Activated naive CD4-positive, alpha-beta T cell (primary cell): ENCODE measurements at places on chromosomes 12 and 14.

DNA sequence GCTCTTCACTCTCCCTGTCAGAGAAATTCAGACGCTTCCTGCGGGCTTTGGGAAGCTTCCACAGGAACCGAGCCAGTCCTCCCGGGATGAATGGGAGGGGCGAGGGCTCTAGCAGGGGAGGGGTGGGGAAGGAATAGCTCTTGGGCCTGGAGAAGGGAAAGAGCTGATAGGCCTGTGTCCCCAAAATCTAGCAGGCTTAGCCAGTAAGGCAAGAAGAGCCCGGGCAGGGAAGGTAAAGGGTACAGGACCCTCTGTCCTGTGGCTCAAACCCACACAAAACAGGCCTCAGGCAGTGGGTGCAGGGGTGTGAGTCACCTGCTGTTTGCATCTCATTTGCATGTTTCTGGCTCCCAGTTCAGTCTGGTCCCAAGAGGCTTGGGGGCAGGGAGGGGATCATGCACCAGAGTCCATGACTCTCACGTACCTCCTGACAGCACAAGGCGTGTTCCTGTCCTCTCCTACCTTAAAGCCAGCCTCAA, 8.7 kb upstream of the SMUG1 start:
- DNase-seq: no peak

- DNase-seq: no peak
These were observed 18.6 kb downstream of the DUSP6 start for GRCh38 chr12:89333564-89334252.

DNA sequence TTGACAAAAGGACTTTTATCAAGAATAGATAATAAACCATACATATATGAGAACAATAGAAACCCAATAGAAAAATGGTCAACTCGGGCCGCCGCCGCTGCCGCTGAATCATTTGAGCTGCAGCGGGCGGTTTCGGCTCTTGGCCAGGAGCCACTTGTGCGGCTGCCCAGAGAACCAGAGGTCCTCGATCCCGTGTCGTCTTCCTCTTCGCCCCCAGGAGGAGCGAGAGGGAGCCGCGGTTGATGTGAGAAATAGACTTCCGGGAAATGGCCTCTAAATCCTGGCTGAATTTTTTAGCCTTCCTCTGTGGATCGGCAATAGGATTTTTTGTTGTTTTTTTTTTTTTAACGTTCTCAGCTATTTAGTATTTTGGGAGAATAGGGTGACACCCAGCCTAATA, 44.8 kb downstream of the CPSF6 start:
- DNase-seq: no peak

GRCh38 chr12:127760996-127761395, 506.0 kb upstream of the TMEM132C start:
- no peak for DNase-seq

DNA sequence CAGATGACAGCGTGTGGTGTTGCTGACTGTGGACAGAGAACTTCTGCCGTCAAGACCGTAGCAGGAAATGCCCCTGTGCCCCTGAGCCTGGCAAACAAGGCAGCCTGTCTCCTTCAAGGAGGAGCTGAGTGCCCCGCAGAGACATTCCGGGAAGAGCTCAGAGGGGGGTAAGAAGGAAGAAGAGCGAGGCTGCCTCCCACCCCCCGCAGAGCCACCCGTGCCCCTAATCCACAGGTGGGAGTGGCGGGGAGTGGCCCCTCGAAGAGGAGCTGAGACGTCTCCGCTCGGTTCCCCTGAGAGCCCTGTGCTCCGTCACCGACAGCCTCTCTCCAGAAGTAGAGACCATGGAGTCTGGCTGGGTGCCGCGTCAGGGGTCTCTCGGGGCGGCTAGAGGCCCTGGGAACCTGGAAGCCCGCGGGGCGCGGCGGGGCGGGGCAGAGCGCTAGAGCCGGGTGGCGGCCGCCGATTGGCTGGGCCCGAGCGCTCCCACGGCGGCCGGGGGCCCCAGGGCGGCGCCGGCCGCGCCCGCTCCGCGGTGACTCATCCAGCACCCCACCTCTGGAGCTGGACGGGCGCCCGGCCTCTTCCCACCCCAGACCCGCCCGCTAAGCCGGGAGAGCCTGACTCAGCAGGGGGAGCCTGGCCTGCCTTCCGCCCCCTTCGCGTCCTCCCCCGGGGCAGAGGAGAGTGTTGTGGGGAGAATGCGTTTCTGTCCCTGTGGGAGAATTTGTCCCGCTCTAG, 25.2 kb upstream of the KRT78 start:
- DNase-seq: peak; percentile 19

- DNase-seq: no peak
These were observed 127.3 kb downstream of the ATP23 start for GRCh38 chr12:58068706-58069105.

DNA sequence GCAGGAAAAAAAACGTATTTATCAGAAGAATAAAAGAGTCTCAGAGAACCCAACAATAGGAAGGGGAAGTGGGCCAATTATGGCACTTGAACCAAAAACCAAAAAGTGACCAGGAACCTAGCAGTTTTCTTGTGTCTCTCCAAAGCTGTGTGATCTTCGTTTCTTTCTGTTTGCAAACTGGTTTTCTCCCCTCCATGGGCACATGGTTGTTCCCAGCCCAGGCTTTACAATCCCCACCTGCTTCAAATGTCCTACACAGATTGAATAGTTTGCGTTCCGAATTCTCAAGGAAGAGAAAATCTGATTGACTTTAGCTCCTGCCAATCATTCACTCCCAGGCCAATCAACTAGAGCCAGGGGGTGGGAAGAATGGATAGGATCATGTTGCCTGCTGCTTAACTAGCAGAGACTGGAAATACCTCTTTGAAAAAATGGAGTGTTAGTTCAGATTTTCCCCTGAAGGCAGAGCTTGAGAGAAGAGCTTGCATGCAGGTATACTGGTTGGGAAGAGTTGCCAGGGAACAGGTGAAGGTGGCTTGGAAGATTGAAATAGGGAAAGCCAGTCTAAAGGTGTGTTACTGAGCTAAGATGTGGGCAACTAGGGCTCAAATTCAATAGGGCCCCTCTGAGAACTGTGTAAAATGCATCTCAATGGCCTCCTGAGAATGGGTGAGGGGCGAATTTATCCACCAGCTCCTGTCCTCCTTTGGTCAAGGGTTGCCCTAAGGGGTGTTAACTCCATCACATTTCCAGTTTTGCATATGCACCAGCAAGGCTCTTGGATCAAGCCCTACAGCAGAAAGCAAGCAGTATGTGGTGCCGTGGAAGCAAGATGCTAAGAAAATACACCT, 106.4 kb upstream of the SRRM4 start:
- DNase-seq: no peak

GRCh38 chr14:99685151-99685591, 1.1 kb downstream of the CYP46A1 start:
- DNase-seq: no peak

GRCh38 chr12:54301428-54302048, 723 bp upstream of the NFE2 start:
- DNase-seq: no peak

DNA sequence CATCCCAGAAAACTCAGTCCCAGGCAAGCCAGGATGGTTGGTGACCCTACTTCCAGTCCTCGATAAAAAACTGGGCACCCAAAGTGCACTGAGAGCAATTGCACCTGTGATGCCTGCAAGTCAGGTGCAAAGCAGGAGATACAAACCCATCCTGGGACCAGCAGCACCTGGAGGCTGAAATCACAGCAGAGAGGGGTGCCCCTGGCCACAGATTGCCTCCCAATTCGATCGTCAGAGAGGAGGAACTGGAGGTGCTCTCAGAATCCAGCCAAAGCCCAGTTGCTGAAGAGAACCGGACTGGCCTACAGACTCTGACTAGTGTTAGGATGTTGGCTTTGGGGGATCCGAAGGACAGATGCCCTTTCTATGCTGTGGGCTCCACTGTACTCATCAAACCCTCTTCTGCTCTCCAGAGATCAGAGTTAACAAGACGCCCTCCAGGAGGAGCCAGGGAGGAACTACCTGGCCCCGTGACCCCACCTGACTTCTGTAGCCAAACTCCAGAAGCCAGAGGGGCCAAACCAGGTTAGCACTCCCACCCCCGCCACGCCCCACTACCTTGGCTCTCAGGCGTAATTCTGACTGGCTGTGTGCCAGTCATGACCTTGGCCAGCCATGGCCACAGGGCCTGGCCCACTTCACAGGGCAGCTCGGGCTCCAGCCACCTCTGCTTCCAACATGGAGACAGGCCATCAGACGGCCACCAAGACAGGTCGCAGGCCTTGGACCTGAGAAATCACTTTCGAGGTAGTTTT, 284.5 kb upstream of the RTL1 start:
- no peak for DNase-seq

DNA sequence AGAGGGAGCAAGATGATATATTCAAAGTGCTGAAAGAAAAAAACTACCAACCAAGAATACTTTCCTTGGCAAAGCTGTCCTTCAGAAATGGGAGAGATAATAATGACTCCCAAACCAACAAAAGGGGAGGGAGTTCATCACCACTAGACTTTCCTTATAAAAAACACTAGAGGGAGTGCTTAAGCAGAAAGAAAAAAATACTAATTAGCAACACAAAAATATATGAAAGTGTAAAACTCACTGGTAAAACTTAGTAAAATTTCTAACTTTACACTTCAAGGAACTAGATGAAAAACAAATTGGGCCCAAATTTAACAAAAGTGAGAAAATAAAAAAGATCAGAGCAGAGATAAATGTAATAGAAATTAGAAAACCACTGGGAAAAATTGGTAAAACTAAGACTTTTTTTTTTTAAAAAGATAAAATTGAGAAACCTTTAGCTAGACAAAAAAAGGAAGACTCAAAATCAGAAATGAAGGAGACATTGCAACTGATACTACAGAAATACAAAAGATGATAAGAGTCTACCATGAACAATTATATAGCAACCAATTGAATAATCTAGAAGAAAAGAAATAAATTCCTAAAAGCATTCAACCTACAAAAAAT, 60.4 kb upstream of the FAR2 start:
- DNase-seq: no peak

DNA sequence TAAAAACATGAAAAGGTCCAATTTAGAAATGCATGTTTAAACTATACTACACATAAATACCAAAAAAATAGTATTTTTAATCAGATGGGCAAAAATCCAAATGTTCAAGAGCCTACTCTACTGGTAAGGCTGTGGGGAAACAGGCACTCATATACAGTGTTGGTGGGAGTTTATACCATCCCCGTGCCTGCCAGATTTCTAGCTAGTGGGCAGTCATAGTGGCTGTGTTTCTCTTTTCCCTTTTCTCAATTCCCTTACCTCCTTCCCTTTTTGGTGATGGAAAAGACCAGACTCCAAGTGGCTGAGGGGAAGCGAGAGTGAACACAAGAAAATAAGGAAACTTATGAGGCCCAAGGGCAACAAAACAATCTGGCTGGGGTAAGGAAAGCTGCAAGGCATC, 14.7 kb downstream of the ZNF641 start:
- no peak for DNase-seq

DNA sequence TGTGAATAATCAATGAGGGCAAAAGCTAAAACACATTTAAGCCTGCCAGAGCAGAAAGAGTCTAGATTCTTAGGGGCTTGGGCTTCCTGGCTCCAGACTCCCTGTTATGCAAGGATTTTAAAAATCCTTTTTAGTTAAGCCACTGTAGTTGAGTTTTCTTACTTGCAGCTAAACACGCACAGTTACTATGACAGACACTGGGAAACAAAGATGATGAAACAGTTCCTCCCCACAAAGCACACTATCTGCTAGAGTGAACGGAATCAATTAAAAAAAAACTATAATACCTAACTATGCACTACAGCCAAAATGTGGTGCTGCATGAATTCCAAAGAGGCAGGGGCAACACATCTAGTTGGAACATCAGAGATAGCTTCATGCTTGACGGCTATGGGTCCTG, 28.2 kb downstream of the RPS6KA5 start:
- no peak for DNase-seq

DNA sequence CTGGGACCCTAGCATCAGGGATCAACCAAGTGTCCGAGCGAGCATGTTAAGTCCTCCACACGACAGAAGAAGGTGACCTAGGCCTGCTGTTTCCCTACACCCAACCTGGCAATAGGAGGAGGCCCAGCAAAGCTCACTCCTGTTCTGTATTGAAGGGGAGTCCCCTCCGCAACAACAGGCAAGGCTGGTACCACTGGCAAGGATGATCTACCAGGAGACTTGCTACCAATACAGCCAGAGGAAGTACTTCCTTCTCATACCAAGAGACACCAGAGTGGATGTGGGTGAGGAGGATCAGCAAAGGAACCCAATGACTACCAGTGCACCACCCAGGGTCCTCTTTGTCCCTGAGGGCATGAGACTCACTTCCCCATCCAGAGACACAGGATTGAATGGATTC, 4.9 kb downstream of the KLRC1 start:
- no peak for DNase-seq

GRCh38 chr14:73241481-73242165, 4.3 kb downstream of the PAPLN start:
- DNase-seq: no peak

DNA sequence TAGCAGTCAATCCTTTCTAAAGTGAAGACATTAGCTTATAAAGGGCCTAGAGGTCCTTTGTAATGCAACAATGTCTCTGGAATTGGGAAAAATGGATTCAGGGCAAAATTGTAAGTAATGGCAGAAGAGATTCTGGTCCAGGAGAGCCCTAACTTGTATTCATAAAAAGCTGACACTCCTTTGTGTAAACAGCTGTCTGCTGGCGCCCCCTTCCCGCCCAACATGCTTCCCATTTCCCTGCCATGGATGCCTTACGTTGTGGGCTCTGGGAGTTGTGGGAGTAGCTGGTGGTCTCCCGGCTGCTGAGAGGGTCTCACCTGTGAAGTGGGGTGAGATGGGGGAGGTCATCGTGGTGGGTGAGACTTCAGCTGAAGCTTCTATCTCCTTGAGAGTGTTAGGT, 2.3 kb downstream of the ACRBP start:
- no peak for DNase-seq

DNA sequence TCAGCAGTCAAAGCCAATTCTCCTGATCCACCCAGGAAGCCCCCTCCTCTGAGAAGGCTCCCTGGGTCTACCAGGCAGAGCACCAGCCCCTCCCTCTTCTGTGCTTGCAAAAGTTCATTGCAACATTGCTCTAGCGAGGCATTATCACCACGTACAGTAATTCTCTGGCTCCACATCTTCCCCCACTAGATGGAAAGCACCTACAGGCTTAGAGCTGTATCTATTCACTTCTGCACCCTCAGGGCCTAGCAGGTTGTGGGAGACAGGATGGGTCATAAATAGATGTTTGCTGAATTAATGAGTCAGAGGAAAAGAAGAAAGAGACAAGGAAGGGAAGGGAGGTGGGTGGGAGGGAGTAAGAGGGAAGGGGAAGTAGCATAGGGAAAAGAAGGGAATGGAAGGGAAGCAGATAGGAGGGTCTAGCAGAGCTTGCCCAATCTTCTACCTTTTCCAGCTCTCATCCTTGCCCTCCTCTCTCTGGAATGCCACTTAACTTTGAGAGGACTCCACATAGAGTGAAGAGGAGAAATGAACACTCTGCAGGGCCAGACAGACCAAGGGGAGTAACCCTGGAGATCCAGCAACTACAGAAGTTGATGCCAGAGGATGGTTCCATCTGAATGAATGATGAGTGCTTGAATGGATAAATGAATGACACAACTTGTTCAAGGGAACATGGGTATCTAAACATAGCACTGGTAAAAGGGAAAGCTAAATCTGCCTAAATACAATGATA, 42.0 kb upstream of the NT5DC3 start:
- DNase-seq: no peak

- DNase-seq: no peak
These were observed 36.3 kb downstream of the IQSEC3 start for GRCh38 chr12:102879-103168.

- no peak for DNase-seq
These were observed 1.4 kb downstream of the RIMBP2 start for GRCh38 chr12:130714591-130715149.

- no peak for DNase-seq
These were observed at the start of gene GLT1D1 for GRCh38 chr12:128852885-128853599. GLT1D1 (plus strand) TSS chr12:128853478; CDS start chr12:128853582, 104 bp downstream.

- DNase-seq: no peak
These were observed 3.1 kb upstream of the LMO3 start for GRCh38 chr12:16608946-16609539.
